ENCODE measurements at places on chromosomes 1 and 21.
A peak's percentile ranks its signal among the peaks of the same experiment; 100 is the strongest.

GRCh38 chr1:32967888-32968568 is 3.4 kb upstream of the RNF19B start:
- no peak for DNase-seq

GRCh38 chr21:40200946-40201345 is 333.7 kb downstream of the PCP4 start:
- no peak for DNase-seq

DNA sequence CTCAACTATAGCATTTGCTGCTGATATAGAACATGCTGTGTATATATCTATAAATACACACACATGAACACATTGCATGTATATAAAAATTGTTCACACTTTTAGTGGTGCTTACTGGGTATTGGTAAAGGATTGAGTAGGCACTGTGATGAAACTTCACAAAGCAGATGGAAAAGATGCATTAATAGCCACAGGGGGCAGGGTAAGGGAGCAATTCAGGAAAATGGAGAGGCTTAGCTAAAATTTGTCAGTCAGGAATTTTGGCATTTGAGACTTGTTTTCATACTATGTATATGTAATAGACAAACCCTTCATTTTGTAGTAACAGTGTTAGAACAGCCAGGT is 633 bp upstream of the PPFIA4 start:
- peak; percentile 24 for DNase-seq

DNA sequence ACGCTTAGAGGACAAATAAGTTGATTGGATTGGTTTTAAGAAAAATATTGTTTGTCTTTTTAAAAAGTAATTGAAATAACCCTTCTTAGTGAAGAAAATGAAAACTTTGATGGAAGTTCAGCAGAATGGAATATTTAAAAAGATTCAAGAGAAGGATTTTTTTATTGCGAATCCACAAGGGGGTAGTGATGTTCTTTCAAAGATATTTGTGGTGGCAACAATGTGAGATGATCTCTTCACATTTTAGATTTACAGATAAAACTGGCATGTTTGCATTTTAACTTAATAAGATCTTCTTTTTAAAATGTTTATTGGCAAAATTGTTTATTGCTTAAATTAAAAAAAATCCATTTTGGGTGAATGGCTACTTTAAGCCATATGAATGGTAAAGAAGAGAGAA is 8.9 kb downstream of the CAMTA1 start:
- peak; percentile 2 for DNase-seq

GRCh38 chr1:174713796-174714195 is 266.0 kb downstream of the GPR52 start:
- DNase-seq: no peak

All from NCI-H748 treated with DMSO at 0.1 percent for 48 hours (cell line).